Body of pancreas (tissue), 4 donors: ENCODE measurements at places on chromosomes 16 and 17.
A peak's percentile ranks its signal among the peaks of the same experiment; 100 is the strongest.

DNA sequence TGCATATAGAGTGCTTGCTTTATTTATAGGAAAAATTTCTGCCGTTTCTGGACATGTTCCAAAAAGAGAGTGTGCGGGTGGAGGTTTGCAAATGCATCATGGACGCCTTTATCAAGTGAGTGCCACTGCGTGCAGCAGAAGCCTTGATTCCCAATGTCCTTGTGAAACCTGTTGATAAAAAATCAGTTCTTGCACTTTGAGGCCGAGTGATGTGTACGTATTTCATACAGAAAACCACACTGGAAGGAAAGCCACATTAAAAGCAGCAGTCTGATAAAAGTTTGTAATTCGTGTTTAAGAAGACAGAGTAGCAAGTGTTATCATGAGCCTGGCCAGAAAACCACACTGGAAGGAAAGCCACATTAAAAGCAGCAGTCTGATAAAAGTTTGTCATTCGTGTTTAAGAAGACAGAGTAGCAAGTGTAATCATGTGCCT is 78.0 kb downstream of the KNOP1 start:
- no peak overlapping the region for H3K27ac ChIP-seq
- H3K4me1 ChIP-seq: peaks cover 4% of the 10 kb centered on the region
- no peaks in the 10 kb centered on the region for H3K27me3 ChIP-seq
- peaks cover 4% of the 10 kb centered on the region for H3K36me3 ChIP-seq

- no peak for DNase-seq
- H3K36me3 ChIP-seq: no peaks in the 10 kb centered on the region
- H3K27me3 ChIP-seq: no peaks in the 10 kb centered on the region
- H3K27ac ChIP-seq: no peak overlapping the region
Measured at GRCh38 chr17:59361386-59361785, 29.9 kb downstream of the YPEL2 start.

DNA sequence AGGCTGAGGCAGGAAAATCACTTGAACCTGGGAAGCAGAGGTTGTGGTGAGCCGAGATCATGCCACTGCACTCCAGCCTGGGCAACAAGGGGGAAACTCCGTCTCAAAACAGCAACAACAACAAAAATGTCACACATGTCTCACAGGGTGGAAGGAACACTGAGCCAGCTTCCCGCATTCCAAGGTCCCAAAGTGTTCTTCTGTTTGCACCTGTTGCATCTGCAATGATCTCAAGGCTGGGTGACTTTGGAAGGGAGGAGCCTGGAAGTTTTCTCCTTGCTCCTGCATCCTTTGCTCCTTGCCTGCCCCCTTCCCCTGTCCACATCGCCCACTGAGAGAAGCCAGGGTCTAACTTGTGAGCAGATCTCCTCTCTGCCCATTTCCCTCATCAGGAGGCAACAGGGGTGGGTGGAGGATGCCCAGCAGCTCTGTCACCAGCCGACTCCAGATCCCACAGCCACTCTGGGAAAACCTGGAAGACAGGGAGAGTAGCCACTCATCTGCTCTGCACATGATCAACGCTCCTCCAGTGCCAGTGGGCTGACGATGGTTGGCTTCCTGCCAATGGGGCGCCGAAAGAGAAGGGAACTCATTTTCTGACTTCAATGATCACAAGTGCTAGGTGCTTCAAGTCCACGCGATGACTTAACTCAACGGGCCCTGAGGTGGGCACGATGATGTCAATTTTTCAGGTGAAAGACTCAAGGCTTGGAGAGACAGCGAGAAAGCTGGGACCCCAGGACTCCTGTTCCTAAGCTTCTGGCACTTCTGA is 12.6 kb downstream of the CHST6 start:
- H3K4me1 ChIP-seq: no peaks in the 10 kb centered on the region
- no peaks in the 10 kb centered on the region for H3K36me3 ChIP-seq
- no peak overlapping the region for H3K4me3 ChIP-seq
- DNase-seq: no peak
- H3K27ac ChIP-seq: no peak overlapping the region
- no peaks in the 10 kb centered on the region for H3K27me3 ChIP-seq

GRCh38 chr17:4519361-4519788 is 20.7 kb downstream of the SPNS2 start:
- no peaks in the 10 kb centered on the region for H3K36me3 ChIP-seq
- no peaks in the 10 kb centered on the region for H3K27me3 ChIP-seq
- peak overlapping the region; percentile 69 for H3K27ac ChIP-seq
- H3K4me3 ChIP-seq: no peak overlapping the region
- H3K4me1 ChIP-seq: peaks cover 66% of the 10 kb centered on the region

GRCh38 chr17:49524473-49525359 is 29.6 kb downstream of the NGFR start:
- no peaks in the 10 kb centered on the region for H3K36me3 ChIP-seq
- no peak for DNase-seq
- H3K27ac ChIP-seq: no peak overlapping the region
- no peaks in the 10 kb centered on the region for H3K4me1 ChIP-seq

DNA sequence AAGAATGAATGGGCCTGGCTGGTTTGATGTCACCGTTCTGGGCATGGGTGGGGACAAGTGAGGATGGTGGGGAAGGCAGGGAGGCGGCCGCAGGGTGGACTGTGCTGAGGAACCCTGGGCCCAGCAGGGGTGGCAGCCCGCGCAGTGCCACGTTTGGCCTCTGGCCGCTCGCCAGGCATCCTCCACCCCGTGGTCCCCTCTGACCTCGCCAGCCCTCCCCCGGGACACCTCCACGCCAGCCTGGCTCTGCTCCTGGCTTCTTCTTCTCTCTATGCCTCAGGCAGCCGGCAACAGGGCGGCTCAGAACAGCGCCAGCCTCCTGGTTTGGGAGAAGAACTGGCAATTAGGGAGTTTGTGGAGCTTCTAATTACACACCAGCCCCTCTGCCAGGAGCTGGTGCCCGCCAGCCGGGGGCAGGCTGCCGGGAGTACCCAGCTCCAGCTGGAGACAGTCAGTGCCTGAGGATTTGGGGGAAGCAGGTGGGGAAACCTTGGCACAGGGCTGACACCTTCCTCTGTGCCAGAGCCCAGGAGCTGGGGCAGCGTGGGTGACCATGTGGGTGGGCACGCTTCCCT is 6.5 kb upstream of the SERPINF1 start:
- H3K36me3 ChIP-seq: no peaks in the 10 kb centered on the region
- no peak overlapping the region for H3K27ac ChIP-seq
- peaks cover 20% of the 10 kb centered on the region for H3K4me1 ChIP-seq

- no peak within 1 kb of the TSS for H3K4me3 ChIP-seq
- peaks cover 13% of the 10 kb centered on the region for H3K4me1 ChIP-seq
- peaks cover 4% of the 10 kb centered on the region for H3K27me3 ChIP-seq
- H3K27ac ChIP-seq: no peak within 1 kb of the TSS
- DNase-seq: peak; percentile 83
Measured at GRCh38 chr17:48816774-48817590, at the start of gene TTLL6. TTLL6 (minus strand) TSS chr17:48817229; CDS start chr17:48817072, 157 bp downstream.

DNA sequence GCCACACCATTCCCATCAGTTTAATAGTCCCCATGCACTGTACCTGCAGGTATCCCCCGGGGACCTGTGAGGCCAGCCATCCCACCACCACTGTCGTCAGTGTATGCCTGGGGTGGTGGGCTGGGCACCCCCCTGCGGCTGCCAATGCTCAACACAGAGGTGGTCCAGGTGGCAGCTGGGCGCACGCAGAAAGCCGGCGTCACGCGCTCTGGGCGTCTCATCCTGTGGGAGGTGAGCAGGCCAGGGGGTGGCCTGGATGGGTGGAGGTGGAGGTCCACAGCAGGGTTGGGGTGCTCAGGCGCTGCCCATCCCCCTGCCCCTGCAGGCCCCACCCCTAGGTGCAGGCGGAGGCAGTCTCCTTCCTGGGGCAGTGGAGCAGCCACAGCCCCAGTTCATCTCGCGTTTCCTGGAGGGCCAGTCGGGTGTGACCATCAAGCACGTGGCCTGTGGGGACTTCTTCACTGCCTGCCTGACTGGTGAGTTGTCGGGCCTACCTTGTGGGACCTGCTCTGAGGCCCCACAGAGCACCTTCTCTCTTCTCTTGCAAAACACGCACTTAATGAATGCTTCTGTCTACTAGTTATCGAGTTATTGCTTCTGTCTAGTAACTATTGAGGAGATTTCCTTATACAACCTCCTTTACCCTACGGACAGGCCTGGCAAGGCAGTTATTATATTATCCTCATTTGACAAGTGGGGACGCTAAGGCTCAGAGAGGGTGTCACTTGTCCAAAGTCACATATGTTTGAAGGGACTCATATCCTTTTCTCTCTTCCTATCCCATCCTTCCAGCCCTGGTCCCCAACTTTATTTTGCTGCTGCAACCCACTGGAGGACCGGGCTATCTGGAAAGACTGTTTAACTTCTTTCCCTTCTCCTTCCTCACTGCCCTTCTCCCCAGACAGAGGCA is 5.8 kb upstream of the TRAF4 start:
- DNase-seq: no peak
- no peaks in the 10 kb centered on the region for H3K27me3 ChIP-seq
- no peak overlapping the region for H3K27ac ChIP-seq
- peaks cover 6% of the 10 kb centered on the region for H3K4me1 ChIP-seq
- H3K4me3 ChIP-seq: no peak overlapping the region
